Aorta (tissue), 5 donors: ENCODE measurements at places on chromosomes 4 and X. TPM values are rescaled to one million over a fixed set of nuclear protein-coding genes. Genes with fewer than 3 reads are reported as not detected.

DNA sequence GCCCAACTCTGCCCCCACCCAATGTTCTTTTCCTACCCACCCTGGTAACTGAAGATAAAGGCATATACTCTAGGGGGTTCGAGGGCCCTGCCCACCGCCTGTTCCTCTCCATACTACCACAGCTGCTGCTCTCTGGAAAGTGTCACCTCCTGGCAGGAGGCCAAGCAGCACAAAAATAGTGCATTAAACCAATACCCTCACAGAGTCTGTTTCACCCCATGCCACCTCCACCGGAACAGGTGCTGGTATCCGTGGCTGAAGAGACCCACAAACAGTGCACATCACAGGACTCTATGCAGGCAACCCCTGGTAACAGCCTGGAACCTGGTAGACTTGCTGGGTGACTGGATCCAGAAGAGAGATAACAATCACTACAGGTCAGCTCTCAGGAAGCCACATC lies 85.1 kb upstream of the CTSO start:
- no peak for DNase-seq

- no peak for DNase-seq
Observed at GRCh38 chr4:169110633-169111032, 100.6 kb upstream of the CBR4 start.

DNA sequence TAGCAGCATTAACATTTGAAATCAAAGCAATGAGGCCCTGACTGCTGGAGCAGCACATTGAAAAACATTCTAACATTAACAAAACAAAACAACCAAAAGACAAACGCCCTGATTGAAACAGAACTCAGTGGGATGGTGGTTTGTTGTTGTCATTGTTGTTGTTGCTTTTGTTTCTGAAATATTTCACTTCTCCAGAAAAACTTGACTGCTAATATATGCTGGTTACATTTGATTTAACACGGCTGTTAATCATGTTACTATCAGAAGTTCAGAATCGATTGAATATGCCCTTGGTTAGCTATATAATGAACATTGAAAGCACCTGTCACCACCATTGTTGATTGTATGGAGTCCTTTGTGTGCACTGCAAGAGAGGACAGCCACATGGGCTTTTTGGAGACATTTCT lies 790.4 kb upstream of the GALNTL6 start:
- no peak for DNase-seq

Gene NCAPG
- 0.78 TPM for total RNA-seq
